ENCODE measurements at places on chromosomes 3 and 15.

DNA sequence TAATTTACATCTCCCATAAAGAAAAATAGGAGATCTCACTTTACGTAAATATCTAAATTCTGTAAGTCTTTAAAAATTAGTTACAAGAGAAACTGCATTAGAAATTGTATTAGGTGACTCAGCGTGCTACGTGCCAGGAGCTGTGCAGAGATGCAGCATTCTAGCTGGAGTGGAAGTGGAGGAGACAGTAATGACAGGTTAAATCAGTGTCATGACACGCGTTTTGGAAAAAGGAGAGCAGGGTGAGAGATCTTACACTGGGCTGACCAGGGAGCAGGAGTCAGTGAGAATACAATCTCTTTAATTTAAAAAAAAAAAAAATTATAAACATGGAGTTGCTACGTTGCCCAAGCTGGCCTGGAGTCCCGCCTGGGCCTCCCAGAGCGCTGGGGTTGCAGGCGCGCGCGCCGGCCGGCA lies 635 bp downstream of the TUBGCP5 start:
- no peak overlapping the region for H3K27ac ChIP-seq
- DNase-seq = no peak
- H3K4me1 ChIP-seq = peaks cover 7% of the 10 kb centered on the region

DNA sequence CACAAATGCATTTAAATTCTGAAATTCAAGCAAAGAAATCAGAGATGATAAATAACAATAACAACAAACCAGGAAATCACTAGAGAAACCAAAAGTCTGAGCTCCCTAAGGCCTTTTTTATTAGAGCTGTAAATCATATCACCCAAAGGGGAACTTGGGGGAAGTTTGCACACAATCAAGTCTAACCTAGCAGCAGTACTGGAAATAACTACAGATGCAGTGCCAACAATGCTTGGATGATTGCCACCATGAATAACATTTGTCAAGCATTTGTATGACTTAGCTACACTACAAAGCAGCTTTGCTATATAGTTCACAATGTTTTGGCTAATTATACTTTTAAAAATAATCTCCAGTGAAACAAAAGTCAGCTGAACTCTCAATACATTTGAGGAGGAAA lies 27.8 kb downstream of the SHQ1 start:
- no peak for DNase-seq
- H3K4me1 ChIP-seq = no peaks in the 10 kb centered on the region
- H3K27me3 ChIP-seq = no peaks in the 10 kb centered on the region
- no peak overlapping the region for H3K27ac ChIP-seq
- H3K4me3 ChIP-seq = no peak overlapping the region
- no peaks in the 10 kb centered on the region for H3K36me3 ChIP-seq

- no peak overlapping the region for H3K27ac ChIP-seq
- H3K4me3 ChIP-seq = no peak overlapping the region
- H3K36me3 ChIP-seq = no peaks in the 10 kb centered on the region
- DNase-seq = no peak
Observed at GRCh38 chr15:98896802-98897732, 110.5 kb downstream of the PGPEP1L start.

GRCh38 chr15:100340721-100341238 lies 995 bp downstream of the ADAMTS17 start:
- peak; percentile 52 for DNase-seq
- H3K36me3 ChIP-seq = no peaks in the 10 kb centered on the region
- H3K4me3 ChIP-seq = peak overlapping the region; percentile 72
- H3K27ac ChIP-seq = no peak overlapping the region

Data from neural progenitor cell (in vitro differentiated cells).